Endodermal cell (in vitro differentiated cells): ENCODE measurements at places on chromosomes 16 and 17.

DNA sequence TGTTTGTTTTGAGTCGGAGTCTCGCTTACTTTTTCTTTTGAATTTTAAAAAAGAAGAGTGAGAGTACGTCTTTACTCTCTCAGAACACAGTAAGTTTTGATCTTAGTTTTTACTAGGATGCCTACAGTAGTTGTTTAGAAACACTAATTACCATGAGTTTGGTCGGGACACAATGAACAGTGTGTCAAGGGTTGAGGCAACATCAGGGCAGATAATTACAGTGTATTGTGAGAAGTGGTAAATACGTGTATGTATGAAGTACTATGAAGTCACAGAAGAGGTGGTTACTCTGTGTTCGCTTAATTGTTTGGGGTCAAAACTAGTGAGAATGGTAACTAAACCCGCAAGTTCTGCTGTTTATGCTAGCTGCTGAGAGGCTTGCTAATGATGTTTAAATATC lies 18.2 kb downstream of the PAFAH1B1 start:
- DNase-seq: no peak

DNA sequence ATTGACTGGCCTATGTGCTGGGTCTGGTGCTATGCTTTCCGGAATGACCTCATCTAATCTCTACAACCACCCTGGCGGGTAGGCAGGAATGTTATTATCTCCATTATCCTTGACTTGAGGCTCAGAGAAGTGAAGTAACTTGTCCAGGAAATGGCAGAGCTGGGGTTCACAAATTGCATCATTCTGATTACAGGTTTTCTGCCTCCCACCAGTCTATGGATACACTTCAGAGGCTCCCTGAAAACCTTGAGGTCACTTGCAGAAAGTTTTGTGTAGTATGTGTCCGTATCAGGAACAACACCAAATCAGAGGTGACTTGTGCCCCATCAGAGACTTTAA lies 19.1 kb downstream of the NOD2 start:
- no peak for DNase-seq

- peak; percentile 53 for DNase-seq
These were observed 74.1 kb upstream of the LHX1 start for GRCh38 chr17:36863131-36863530.

DNA sequence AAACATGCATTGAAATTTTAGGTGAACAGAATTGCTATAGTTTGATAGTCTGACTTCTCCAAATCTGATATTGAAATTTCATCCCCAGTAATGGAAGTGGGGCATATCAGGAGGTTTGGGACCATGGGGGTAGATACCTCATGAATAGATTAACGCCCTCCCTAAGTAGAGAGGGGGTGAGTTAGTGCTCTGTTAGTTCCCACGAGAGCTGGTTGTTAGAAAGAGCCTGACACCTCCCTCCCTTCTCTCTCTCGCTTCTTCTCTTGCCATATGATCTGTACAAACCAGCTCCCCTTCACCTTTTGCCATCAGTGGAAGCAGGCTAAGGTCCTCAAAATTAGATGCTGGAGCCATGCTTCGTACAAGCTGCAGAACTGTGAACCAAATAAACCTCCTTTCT lies 78.8 kb downstream of the BRIP1 start:
- no peak for DNase-seq

DNA sequence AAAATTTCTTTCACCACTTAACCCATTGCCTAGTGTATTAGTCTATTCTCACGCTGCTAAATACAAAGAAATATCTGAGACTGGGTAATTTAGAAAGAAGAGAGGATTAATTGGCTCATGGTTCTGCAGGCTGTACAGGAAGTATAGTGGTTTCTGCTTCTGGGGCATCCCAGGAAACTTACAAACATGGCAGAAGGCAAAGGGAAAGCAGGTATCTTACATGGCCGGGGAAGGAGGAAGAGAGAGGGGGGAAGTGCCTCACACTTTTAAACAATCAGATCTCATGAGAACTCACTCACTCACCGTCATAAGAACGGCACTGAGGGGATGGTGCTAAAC lies 931.4 kb upstream of the SOX9 start:
- DNase-seq: no peak

DNA sequence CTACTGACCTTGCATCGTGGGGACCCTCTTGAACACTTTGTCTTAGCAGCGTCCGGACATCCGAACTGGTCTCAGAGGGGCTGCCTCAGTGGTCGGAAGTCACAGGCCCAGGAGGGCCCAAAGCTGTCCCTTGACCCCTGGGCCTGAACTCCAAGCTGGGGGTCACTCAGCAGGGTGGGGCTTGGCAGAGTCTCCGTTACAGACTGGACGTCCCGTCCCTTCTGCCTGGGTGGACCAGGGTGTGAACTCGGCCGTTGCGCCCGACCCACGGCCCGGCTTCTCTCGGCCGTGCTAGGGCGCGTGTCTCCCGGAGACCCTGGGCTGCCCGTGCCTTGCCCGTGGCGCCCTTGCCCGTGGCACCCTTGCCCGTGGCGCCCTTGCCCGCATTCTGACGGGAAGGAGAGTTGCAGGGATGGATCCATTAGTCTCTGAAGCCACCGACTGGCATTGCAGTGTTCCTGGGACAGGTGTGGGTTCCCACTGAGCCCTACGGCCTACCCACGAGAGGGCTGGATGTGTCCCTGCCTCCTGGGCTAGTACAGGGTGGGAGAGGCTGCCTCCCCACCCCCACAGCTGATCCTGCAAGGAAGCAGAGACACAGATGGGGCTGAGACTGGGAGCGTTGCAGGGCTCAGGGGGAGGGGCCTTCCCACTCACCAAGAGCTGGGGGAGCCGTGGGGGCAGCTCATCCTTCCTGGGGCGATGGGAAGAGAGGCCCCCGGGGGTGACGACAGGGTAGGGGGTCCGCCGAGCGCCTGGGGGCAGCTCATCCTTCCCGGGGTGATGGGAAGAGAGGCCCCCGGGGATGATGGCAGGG lies 4.9 kb downstream of the CACNA1H start:
- no peak for DNase-seq

- no peak for DNase-seq
These were observed 74.9 kb downstream of the SDR42E1 start for GRCh38 chr16:81936209-81937000.

DNA sequence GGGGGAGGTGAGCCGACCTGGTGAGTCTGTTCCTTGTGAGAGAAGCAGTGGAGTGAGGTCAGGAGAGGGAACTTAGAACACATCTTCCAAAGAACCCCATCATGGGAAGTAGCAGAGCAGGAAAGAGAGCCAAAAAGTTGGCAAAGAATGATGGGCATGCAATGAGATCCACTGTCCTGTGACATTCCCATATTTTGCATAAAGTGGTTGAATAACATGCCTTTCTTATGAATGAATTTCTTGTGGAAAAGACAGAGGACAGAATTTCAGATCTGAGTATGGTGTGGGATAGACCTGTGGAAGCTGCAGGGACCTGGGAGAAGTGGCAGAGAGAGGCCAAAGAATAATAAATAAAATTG lies 41.3 kb downstream of the TMEM100 start:
- DNase-seq: no peak

DNA sequence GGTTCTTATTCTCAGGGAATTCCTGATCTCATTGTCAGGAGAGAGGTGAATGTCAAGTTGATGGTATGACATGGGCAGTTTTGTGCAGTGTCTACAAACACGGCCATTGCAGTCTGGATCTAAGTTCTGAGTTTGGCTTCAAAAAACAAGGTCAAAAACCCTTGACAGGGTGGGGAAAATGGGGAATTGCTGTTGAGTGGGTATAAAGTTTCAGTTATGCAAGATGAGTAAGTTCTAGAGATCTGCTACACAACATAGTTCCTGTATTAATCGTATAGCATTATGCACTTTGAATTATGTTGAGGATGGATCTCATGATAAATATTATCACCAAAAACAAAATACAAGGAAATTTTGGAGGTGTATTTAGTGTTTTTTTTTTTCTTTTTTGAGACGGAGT lies 36.6 kb upstream of the CARMIL2 start:
- DNase-seq: no peak

DNA sequence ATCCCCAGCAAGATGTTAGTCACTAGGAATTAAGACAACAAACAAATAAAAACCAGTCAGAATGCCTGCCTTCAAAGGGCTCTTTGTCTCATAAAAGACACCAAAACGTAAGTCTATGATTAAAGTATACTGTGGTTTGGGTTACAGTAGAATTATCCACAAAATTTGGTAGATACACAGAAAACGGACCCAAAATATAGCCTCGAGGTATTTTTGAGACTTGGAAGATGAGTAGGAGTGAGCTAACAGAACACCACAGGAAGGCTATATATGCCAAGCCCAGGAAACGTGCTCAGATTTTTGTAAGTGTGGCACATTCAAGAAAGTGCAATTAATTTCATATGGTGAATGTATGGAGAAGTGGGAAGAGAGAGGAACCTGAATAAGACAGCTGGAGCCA lies 831.4 kb downstream of the CDH11 start:
- DNase-seq: no peak

DNA sequence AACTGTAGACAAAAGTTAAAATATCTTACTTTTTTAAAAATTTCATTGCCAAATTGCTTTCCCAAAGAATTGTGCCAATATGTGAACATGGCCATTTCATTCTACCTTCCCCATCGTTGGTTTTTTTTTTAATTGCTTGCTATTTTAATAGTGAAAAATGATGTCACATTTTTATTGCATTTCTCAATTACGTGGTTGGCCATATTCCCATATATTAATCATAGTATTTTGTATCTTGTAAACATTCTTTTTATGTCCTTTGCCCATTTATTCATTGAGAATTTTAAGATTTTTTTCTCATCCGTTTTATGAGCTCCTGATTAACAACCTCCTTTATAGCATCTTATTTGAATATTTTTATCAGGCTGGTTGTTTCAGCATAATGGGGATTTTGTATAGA lies 7.2 kb downstream of the OMG start:
- DNase-seq: no peak

DNA sequence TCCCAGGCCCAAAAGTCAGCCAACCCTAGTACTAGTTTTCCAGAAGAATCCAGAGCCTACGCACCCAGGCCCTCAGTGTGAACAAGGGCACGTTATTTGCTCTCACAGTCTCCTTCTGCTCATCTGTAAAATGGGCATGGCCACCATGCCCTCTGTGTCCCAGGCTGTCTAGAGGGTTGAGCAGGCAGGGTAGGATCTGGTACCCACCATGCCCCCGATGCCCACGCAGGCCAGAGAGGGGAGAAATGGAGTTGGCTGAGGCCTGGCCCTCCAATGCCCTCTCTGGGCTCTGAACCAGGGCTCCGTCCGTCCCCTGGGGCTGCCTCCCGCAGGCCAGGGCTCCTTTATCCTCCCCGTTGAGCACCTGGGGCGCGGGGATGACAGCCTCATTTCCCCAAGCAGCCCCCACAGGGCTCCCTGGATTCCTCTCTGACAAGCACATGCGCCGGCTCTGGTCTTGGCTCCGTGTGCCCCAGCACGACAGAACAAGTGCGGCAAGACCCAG lies 9.1 kb upstream of the BAHCC1 start:
- no peak for DNase-seq

DNA sequence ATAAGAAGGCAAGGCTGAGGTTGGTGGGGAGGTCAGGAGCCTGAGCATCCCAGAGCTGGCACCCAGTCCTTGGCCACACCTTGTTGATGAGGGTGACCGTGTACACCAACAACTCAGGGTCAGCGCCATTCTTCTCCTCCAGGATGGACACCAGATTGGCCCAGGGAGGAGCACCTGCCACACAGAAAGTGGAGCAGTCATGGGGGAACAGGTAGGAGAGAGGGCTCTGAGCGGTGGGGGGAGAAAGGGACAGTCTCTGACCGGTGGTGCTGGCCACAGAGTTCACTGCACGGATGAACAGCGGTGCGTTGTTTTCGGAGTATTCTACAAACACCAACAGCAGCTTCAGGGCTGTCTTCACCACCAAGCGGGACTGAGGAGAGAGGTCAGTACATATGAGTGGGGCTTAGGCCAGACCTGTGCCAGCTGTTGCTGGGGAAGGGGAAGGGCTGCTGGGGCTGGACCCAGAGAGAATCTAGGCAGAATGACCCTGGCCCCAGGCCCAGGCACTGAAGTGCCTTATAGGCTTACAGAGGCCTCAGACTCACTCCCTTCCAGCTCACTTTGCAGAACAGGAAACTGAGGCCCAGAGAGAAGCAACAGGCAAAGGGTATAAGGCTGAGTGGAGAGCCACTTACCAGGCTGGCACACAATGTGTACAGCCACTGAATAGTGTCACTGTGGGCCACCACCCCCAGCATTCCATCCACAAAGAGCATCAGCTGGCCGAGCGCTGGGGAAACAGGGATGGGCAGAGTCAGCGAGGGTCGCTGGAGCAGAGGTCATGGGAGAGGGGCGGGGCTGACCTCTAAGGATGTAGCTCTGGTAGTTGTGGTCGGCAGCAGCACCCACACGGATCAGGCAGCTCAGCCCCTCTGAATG lies 9.6 kb downstream of the FHOD1 start:
- no peak for DNase-seq

DNA sequence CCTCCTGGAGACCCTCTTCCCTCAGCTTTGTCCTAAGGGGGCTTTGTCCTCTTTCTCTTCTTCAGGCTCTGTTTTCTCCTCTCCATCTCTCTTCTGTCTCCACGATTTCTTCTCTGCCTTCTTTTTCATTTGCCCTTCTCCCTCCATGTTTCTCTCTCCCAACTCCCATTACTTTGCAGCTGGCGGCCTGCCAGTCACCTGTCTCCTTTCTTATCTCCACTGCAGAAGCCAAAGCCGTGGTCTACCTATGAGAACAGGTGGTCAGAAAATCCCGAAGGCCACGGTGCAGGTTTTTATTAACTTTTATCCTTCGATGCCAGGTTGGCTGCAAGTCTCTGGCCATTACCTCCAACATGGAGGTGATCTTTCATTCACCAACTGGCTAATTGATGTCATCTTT lies 45.1 kb downstream of the FZD2 start:
- no peak for DNase-seq

DNA sequence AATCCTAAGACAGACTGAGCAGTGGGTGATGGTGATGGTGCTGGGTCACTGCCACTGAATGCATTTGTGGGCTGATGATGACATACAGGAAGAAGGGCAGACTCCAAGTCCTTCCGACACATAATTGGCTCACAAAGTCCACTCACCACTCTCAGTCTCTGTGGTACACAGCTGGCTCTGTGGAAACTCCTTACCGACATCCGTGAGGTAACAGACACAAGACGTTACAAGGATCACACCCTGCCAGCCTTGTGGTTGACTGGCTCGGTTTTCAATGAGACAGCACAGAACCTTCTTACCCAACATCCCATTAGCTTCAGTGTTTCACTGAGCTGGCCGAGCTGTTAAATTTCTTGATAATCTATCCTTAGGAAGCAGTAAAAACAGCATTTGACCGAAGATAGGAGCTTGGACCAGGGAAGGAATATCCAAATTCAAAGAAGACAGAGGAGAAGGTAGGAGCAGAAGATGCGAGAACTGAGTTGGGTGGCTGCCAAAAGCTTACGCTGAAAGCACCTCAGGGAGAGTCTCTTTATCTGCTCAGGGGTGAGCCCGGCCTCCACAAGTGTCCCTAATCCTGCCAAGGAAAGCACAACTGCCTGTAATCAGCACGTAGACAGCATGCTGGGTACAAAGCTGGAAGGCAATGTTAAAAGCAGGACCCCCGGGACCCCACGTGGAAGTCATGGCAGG lies 5.5 kb upstream of the MXRA7 start:
- no peak for DNase-seq
